Transverse colon (tissue), 4 donors: ENCODE measurements at places on chromosomes 16 and 17.

DNA sequence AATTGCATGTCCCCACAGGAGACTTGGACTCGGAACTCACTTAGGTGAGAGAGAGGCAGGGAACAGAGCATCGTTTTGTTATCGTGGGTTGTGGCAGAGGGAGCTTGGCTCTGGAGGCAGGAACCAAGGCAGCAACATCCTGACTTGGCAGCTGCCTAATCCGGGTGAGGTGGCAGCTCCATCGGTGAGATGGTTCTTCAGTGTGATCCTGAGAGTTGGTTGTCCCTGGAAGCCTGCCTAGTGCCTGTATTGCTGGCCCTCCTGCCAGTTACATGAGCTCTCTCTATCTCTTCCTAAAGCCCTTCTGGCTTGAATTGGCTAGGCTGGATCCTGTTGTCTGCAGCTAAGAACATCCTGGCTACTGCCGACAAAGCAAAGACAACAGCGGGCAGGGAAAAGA lies 19.9 kb upstream of the SEC14L1 start:
- no peak for DNase-seq

DNA sequence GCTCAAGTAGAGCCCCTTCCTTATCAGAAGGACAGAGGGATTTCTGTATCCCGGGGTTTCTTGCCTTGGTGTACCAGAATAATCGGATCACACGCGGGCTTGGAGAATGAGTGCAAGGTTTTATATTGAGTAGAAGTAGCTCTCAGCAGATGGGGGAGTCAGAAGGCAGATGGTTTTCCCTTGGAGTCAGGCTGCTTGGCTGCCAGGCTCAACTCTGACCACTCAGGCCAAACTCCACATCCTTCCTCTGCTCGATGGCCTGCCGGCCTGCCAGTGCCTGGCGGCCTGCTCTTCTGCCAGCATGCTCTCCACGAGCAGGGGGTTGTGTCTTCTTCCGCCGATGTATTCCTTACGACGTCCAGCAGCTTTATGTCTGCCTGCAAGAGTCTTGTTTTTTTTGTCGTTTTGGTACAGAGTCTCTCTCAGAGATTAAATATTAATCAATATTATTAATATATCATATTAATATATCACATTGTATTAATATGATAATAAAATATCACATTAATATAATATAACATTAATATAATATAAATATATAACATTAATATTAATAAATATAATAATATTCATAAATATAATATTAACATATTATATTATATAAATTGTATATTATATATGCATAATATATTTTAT lies 229.2 kb upstream of the WSCD1 start:
- no peak for DNase-seq

- peak; percentile 70 for DNase-seq
Observed at GRCh38 chr17:16353317-16354174, at the start of gene CENPV. CENPV (minus strand) TSS chr17:16353469; CDS start chr17:16353436, 33 bp downstream.

GRCh38 chr17:70217571-70217970 lies 48.2 kb downstream of the KCNJ2 start:
- DNase-seq, result no peak
